ENCODE measurements at places on chromosomes 7 and 10. TPM values are rescaled to one million over a fixed set of nuclear protein-coding genes. Genes with fewer than 3 reads are reported as not detected.

GRCh38 chr10:132406750-132407149 is 9.8 kb downstream of the PWWP2B start:
- H3K36me3 ChIP-seq: no peaks in the 10 kb centered on the region
- DNase-seq: peak; percentile 29
- no peaks in the 10 kb centered on the region for H3K27me3 ChIP-seq
- H3K4me3 ChIP-seq: no peak overlapping the region

DNA sequence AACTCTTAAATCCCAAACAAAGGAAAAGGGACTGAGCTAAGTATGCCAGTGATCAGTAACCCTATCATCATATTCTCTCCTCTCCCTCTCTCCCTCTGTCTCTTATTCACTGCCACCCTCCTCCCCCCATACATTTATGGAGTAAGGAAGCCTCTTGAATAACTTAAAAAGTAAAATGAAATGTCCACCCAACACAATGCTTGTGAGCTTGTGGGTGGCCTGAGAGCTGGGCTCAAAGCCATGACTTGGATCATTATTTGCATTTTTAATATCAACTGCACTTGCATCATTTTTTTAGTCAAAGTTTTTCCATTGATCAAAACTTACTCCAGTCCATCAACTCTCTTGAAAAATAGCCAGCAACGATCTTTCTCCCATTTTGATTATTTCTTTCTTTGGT is 46.8 kb downstream of the FAM107B start:
- no peaks in the 10 kb centered on the region for H3K27me3 ChIP-seq
- DNase-seq: no peak
- no peak overlapping the region for H3K4me3 ChIP-seq
- no peaks in the 10 kb centered on the region for H3K36me3 ChIP-seq
- H3K27ac ChIP-seq: no peak overlapping the region
- H3K4me1 ChIP-seq: peaks cover 10% of the 10 kb centered on the region

The OR2A7 gene
- total RNA-seq: 14.5 TPM

DNA sequence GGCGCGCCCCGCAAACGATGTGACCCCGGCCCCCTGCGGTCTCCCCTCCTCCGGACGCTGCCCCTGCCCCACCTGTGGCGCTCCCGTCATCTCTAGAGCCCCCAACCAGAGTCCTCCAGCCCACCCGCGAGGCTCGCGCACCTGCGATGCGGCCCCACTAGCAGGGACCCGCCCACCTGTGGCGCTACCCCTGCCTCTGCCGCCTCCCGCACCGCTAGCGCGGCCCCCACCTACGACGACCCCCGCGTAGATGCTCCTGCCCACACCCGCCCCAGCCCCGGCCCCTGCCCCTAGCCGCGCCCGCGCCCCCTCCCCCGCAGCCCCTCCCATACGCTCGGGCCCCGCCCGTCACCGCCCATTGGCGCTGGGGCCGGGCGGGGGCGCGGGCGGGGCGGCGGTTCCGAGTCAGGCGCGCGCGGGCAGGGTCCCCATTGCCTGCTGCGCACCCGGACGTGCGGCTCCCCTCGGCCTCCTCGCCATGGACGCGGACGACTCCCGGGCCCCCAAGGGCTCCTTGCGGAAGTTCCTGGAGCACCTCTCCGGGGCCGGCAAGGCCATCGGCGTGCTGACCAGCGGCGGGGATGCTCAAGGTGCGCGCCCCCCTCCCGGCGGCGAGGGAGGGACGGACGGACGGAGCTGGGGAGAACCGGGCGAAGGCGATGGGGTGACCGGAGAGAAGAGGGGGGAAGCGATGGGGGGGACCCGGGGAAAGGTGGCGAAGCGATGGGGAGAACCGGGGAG is at the start of gene PFKP:
TSS of gene PFKP (plus strand) at position 431 of the 741 bp plus-strand sequence. CDS start at position 479, 48 bp downstream.
- peak within 1 kb of the TSS; percentile 5 for H3K4me3 ChIP-seq
- peaks cover 26% of the 10 kb centered on the region for H3K4me1 ChIP-seq
- DNase-seq: peak; percentile 38
- H3K27me3 ChIP-seq: no peaks in the 10 kb centered on the region
- H3K27ac ChIP-seq: peak within 1 kb of the TSS; percentile 74

GRCh38 chr10:103350175-103350516 is 794 bp downstream of the PCGF6 start:
- H3K36me3 ChIP-seq: peaks cover 2% of the 10 kb centered on the region
- H3K4me1 ChIP-seq: peaks cover 14% of the 10 kb centered on the region
- H3K27ac ChIP-seq: peak overlapping the region; percentile 46
- H3K27me3 ChIP-seq: no peaks in the 10 kb centered on the region

The GDF2 gene
- total RNA-seq: not detected

GRCh38 chr7:78437118-78437517 is 638.5 kb downstream of the PHTF2 start:
- no peak overlapping the region for H3K4me3 ChIP-seq
- no peak overlapping the region for H3K27ac ChIP-seq
- H3K4me1 ChIP-seq: no peaks in the 10 kb centered on the region
- H3K36me3 ChIP-seq: no peaks in the 10 kb centered on the region
- no peak for DNase-seq

All from body of pancreas (tissue), 4 donors.